ENCODE measurements at places on chromosomes 12 and 14. TPM values are rescaled to one million over a fixed set of nuclear protein-coding genes. Genes with fewer than 3 reads are reported as not detected.

SIX1 gene
- total RNA-seq = not detected

MANSC1 gene
- 4.8 TPM for total RNA-seq

PDZRN4 gene
- total RNA-seq = not detected

KRT75 gene
- total RNA-seq = 7.5 TPM

SYNDIG1L gene
- total RNA-seq = not detected

CCDC196 gene
- not detected for total RNA-seq

NAA30 gene
- 17.3 TPM for total RNA-seq

TSHR gene
- total RNA-seq = not detected

OR6J1 gene
- not detected for total RNA-seq

SAV1 gene
- 37.3 TPM for total RNA-seq

Measured in foreskin keratinocyte (primary cell).